Natural killer cell treated with Interleukin-12 subunit alpha and Interleukin-12 subunit beta and Interleukin-15 and Interleukin-18, amount 100 ng/mL, for 72 hours (primary cell): ENCODE measurements at places on chromosomes 4 and X. TPM values are rescaled to one million over a fixed set of nuclear protein-coding genes. Genes with fewer than 3 reads are reported as not detected.

- no peak for DNase-seq
Measured at GRCh38 chrX:16089086-16089485, 34.3 kb upstream of the GRPR start.

GRCh38 chrX:125132274-125132673 is 187.4 kb upstream of the TEX13C start:
- no peak for DNase-seq

DNA sequence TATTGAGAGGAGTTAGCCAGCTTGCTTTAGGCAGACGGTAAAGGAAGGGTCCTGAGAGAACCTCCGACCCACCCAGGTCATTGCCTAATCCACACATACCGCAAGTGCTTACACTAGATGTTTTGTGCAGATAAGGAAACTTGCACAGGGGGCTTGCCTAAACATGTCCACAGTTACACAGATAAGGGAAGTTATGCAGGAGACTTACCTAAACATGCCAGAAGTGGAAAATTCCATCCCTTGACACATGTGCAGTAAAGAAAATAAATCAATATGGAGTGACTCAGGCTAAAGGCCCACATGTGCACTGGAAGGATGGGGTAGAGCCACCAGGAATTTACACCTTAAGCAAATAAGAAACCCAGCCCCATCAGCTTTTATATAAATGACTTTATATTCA is 232.8 kb upstream of the HDX start:
- no peak for DNase-seq

GRCh38 chrX:129347291-129347690 is 176.0 kb downstream of the SMARCA1 start:
- DNase-seq = no peak

DNA sequence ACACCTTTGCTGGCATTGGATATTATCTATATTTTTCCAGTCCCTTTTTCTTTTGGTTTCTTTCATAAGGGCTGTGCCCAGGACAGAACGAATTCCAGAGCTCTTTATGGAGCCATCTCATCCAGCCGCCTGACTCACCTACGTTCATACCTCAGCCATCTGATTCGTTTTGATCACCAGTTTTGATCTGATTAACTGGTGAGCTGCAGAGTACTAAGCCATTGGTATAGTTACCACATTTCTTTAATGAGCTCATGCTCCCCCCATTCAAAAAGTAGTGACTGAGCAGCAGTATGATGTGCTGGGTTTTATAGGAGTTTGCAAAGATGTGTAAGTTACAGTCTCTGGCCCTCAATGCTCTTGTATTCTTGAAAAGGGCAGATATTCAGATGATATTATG is 43.0 kb upstream of the CDKN2AIP start:
- no peak for DNase-seq

- no peak for DNase-seq
Measured at GRCh38 chr4:76194325-76194724, 19.3 kb downstream of the SCARB2 start.

PPP4R3C gene
- total RNA-seq = not detected

GPR78 gene
- not detected for total RNA-seq

CCNB3 gene
- total RNA-seq = 0.74 TPM

TMSB15A gene
- total RNA-seq = not detected
